Fibroblast of lung (primary cell): ENCODE measurements at places on chromosomes 4 and X. TPM values are rescaled to one million over a fixed set of nuclear protein-coding genes. Genes with fewer than 3 reads are reported as not detected.
A peak's percentile ranks its signal among the peaks of the same experiment; 100 is the strongest.

PDGFRA gene
- 350 and 363 TPM in 2 replicates for total RNA-seq

CT83 gene
- total RNA-seq, result not detected in 2 replicates

GRCh38 chr4:11748164-11748872, 319.6 kb upstream of the HS3ST1 start:
- no peaks in the 10 kb centered on the region for H3K36me3 ChIP-seq
- no peak overlapping the region for H3K4me3 ChIP-seq
- peak; percentile 94 for DNase-seq
- no peaks in the 10 kb centered on the region for H3K27me3 ChIP-seq

HPGD gene
- total RNA-seq, result 0.17 and 0.26 TPM in 2 replicates

COL4A6 gene
- 3.5 and 7.2 TPM in 2 replicates for total RNA-seq

MAMLD1 gene
- 0.77 and 3.6 TPM in 2 replicates for total RNA-seq

AMER1 gene
- total RNA-seq, result 1.5 and 1.7 TPM in 2 replicates

AFAP1 gene
- total RNA-seq, result 30.1 and 34.9 TPM in 2 replicates
